ENCODE measurements at places on chromosomes 12 and 14. TPM values are rescaled to one million over a fixed set of nuclear protein-coding genes. Genes with fewer than 3 reads are reported as not detected.

DNA sequence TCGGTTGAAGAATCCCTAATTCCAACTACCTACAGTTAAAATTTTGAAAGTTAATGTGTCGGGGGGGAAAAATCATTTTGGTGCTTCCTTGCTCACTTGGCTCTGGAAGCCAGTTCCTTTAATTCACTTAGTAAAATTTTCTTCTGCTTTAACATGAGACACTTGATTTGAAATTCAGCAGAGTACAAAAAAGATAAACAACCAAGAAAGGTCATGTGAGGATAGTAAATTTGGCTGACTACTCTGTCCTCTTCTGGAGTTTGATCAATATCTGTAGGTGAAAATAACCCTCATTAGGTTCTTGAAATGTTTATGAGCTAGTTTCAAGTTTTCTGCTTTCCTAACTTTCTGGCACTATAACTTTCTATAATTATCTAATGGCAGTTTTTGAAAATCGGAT, 43.4 kb downstream of the KCNJ8 start:
- no peak overlapping the region for H3K27ac ChIP-seq
- no peaks in the 10 kb centered on the region for H3K4me1 ChIP-seq
- H3K4me3 ChIP-seq: no peak overlapping the region
- H3K36me3 ChIP-seq: no peaks in the 10 kb centered on the region
- DNase-seq: no peak

GRCh38 chr14:60349663-60350365, 100.8 kb downstream of the PPM1A start:
- peaks cover 6% of the 10 kb centered on the region for H3K4me1 ChIP-seq
- peak; percentile 24 for DNase-seq
- H3K36me3 ChIP-seq: no peaks in the 10 kb centered on the region
- no peaks in the 10 kb centered on the region for H3K27me3 ChIP-seq
- H3K27ac ChIP-seq: no peak overlapping the region

GRCh38 chr12:77609016-77609415, 221.7 kb upstream of the NAV3 start:
- no peaks in the 10 kb centered on the region for H3K27me3 ChIP-seq
- DNase-seq: no peak
- peaks cover 6% of the 10 kb centered on the region for H3K36me3 ChIP-seq
- H3K4me3 ChIP-seq: no peak overlapping the region
- H3K27ac ChIP-seq: no peak overlapping the region
- H3K4me1 ChIP-seq: no peaks in the 10 kb centered on the region

DNA sequence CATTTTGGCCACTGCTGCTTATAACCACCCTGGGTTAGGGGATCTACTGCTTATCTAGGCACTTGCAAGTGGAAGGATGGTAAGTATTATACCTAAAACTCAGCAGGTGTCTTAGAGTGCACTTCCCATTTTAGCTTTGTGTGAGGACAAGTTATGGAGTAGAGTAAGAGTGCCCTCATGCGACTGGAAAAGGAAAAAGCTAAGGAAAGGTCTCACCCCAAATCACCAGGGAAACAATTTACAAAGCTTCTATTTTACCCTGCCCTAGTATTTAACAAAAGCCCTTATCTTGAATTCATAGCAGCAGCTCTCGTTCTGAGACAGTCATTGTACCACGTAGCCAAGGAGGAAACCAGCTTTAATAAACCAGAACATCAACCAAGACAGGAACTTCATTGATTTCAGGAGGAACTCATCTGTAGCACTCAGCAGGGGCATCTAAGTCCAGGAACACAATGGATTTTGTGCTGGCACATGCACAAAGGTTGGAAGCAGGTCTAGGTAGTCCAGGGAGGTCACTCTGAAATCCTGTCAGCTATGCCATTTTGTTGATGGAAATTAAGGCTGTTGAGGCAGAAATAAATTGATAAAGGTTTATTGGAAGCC, 2.9 kb downstream of the RDH12 start:
- no peaks in the 10 kb centered on the region for H3K36me3 ChIP-seq
- H3K27ac ChIP-seq: no peak overlapping the region
- H3K27me3 ChIP-seq: no peaks in the 10 kb centered on the region
- no peak for DNase-seq
- H3K4me3 ChIP-seq: no peak overlapping the region
- no peaks in the 10 kb centered on the region for H3K4me1 ChIP-seq

GRCh38 chr12:110760204-110760609, 17.5 kb upstream of the PPP1CC start:
- H3K27ac ChIP-seq: no peak overlapping the region
- H3K4me3 ChIP-seq: no peak overlapping the region
- no peaks in the 10 kb centered on the region for H3K36me3 ChIP-seq
- DNase-seq: no peak
- peaks cover 3% of the 10 kb centered on the region for H3K27me3 ChIP-seq

DNA sequence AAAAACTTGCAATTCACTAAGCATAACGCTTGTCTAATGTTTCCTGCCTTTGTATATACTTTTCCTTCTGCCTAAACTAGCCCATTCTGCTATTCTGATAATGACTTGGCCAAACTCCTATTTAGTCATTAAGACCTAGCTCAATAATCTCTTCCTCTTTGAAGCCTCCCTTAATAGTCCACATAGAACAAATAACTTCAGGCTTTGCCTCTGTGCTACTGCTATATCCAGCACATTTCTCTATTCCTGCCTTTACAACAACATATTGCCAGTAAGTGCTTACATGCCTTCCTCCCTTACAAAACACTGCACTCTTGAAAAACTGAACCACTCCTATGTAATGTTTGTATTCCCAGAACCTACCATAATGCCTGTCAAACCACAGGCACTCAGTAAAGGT, 13.8 kb downstream of the PRICKLE1 start:
- no peaks in the 10 kb centered on the region for H3K36me3 ChIP-seq
- no peaks in the 10 kb centered on the region for H3K4me1 ChIP-seq
- peaks cover under 1% of the 10 kb centered on the region for H3K27me3 ChIP-seq
- H3K27ac ChIP-seq: no peak overlapping the region
- H3K4me3 ChIP-seq: no peak overlapping the region
- no peak for DNase-seq

GRCh38 chr14:65906344-65906743, 493.8 kb downstream of the FUT8 start:
- no peaks in the 10 kb centered on the region for H3K36me3 ChIP-seq
- no peak overlapping the region for H3K4me3 ChIP-seq
- peaks cover 1% of the 10 kb centered on the region for H3K27me3 ChIP-seq
- DNase-seq: no peak

DNA sequence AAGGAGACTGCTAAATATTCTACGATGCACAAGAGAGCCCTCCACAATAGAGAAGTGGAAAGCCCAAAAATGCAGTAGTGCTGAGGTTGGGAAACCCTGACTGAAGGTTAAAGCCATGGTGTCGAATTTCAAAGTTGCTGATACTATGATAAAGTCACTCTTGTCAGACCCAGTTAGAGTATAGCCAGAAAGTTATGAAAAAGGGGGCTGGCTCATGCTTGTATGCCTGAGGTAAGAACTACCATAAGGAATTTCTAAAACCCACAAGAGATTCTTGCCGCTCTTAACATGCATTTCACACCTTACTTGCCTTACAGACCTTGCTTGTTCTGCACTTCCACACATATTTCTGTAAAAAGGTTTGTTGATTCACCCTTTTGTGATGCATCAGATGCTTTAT, 184.6 kb downstream of the SLC6A15 start:
- H3K4me3 ChIP-seq: no peak overlapping the region
- H3K4me1 ChIP-seq: no peaks in the 10 kb centered on the region
- no peaks in the 10 kb centered on the region for H3K27me3 ChIP-seq
- no peak overlapping the region for H3K27ac ChIP-seq
- no peak for DNase-seq
- no peaks in the 10 kb centered on the region for H3K36me3 ChIP-seq

DNA sequence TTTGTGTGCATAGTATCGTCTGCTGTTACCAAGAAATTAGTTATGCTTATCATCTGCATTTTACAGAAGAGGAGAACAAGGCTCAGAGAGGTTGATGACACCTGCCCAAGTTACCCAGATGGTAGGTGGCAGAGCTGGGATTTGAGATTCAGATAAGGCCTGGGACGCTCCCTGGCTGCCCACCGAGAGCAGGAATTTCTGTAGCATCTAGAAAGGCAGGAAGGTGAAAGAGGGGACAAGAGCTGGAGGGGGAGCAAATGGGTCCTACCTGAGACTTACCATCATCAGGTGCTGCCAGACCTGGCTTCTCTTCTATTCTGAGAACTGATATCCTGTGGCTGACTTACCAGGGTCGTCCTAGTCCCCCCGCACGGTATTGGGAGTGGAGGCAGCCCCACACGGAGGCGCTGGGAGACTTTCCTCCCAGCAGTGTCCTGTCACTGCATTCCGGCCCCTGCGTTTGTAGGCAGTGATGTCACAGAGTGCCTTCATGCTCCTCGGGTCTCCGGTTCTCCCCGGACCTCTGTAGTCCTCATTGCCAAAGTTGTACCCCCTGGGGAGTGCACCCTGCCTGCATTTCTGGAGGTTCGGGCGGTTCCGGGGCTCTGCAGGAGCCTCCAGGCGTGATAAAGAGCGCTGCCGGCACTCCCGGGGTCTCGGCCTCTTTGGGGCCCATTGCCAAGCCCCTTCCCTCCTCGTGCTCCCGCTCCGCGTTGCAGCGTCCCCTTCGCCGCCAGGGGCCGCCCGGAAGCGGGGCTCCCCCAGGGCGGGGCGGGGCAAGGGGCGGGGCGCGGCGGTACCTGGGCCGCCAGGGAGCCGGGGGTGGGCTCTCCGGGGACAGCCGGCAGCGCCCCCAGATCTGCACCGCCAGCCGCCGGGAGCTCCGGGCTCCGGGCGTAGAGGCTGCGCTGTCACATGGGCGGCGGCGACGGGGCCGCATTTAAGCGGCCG, at the start of gene CABP1:
Gene CABP1, plus strand, starts transcription at position 856 of the 951 bp plus-strand sequence. Its CDS starts 60 bp downstream, at position 916.
- peaks cover 10% of the 10 kb centered on the region for H3K4me1 ChIP-seq
- peaks cover 18% of the 10 kb centered on the region for H3K27me3 ChIP-seq
- no peaks in the 10 kb centered on the region for H3K36me3 ChIP-seq
- peak within 1 kb of the TSS; percentile 82 for H3K4me3 ChIP-seq
- H3K27ac ChIP-seq: no peak within 1 kb of the TSS

DNA sequence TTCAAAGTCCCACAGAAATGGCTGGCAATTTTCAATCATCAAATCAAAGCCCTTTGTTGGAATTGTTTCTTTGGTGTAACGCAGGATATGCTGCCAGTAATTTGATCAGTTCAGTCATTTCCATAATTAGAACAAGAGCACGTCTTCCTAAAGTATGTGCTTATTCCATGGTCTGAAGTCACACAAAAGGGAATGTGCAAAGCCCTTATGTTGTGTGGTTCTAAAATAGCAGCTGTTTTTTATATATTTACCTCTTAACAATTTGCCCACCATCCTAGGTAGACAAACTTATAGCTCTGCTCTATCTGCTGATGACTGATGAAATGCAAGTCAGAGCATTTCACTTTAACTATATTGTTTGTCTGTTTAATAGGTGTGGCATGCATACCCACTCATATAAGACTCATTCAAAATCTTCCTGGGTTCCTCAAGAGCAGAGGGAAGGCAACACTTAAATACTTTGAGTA, 176.1 kb upstream of the SLC38A2 start:
- H3K4me3 ChIP-seq: no peak overlapping the region
- H3K36me3 ChIP-seq: peaks cover 5% of the 10 kb centered on the region
- DNase-seq: no peak
- H3K27me3 ChIP-seq: peaks cover 5% of the 10 kb centered on the region
- no peak overlapping the region for H3K27ac ChIP-seq
- H3K4me1 ChIP-seq: peaks cover 2% of the 10 kb centered on the region

- DNase-seq: no peak
- no peaks in the 10 kb centered on the region for H3K4me1 ChIP-seq
- peaks cover 4% of the 10 kb centered on the region for H3K27me3 ChIP-seq
- no peaks in the 10 kb centered on the region for H3K36me3 ChIP-seq
- H3K4me3 ChIP-seq: no peak overlapping the region
Observed at GRCh38 chr14:70698288-70698687, 56.6 kb downstream of the TTC9 start.

DNA sequence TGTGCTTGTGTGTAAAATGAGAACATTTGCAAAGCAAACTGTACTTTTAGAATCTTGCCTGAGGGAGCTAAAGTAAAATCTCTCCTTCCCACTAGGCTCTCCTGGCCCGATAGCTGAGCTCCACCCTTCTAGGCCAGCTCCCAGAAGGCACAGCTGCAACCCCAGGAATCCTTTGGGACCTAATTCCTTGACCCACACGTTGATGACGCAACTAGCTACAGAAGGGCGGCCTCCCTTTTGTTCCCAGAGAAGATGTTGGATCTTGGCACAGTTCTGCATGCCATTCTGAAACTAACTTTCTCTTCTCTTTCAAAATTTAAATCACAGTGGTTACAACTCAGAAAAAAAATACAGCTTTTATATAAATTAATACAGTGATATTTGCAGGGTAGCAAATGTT, 268.1 kb downstream of the EGLN3 start:
- no peak overlapping the region for H3K4me3 ChIP-seq
- no peak overlapping the region for H3K27ac ChIP-seq
- peaks cover 6% of the 10 kb centered on the region for H3K4me1 ChIP-seq
- H3K27me3 ChIP-seq: peaks cover 1% of the 10 kb centered on the region
- no peaks in the 10 kb centered on the region for H3K36me3 ChIP-seq
- DNase-seq: no peak

GRCh38 chr12:123231931-123232330, 1.0 kb downstream of the MPHOSPH9 start:
- H3K4me3 ChIP-seq: peak overlapping the region; percentile 98
- peaks cover 6% of the 10 kb centered on the region for H3K27me3 ChIP-seq
- no peaks in the 10 kb centered on the region for H3K36me3 ChIP-seq
- DNase-seq: no peak

- H3K27ac ChIP-seq: no peak overlapping the region
- peaks cover 11% of the 10 kb centered on the region for H3K27me3 ChIP-seq
- H3K36me3 ChIP-seq: no peaks in the 10 kb centered on the region
Observed at GRCh38 chr12:116528065-116528464, 31.1 kb upstream of the MAP1LC3B2 start.

GRCh38 chr12:104620837-104621531, 164.2 kb downstream of the CHST11 start:
- H3K27me3 ChIP-seq: peaks cover 1% of the 10 kb centered on the region
- H3K36me3 ChIP-seq: no peaks in the 10 kb centered on the region
- no peak for DNase-seq
- no peak overlapping the region for H3K27ac ChIP-seq

DNA sequence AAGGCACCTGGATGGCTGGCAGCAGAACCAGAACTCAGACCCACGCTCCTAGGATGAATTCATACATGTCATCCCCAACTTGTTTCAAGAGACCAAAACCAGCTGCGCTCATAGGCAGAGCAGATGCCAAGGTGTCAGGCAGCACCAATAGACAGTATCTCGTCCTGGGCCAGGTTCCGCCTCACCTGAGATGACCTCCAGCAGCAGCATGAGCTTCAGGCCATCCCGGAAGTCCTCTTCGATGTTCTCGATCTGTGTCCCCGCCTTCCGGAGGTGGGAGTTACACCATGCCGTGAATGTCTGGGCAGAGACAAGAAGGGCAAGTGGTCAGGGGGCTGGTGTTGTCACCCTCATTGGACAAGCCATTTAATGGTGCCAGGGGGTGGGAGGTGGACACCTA, 53.7 kb downstream of the ACTN1 start:
- H3K36me3 ChIP-seq: no peaks in the 10 kb centered on the region
- H3K4me1 ChIP-seq: peaks cover 19% of the 10 kb centered on the region
- H3K4me3 ChIP-seq: no peak overlapping the region
- DNase-seq: no peak
- no peak overlapping the region for H3K27ac ChIP-seq

GRCh38 chr14:75578102-75578785, at the start of gene FLVCR2:
TSS of gene FLVCR2 (plus strand) at chr14:75578620. CDS start at chr14:75578973, 353 bp downstream.
- H3K27ac ChIP-seq: no peak within 1 kb of the TSS
- peak; percentile 55 for DNase-seq
- peaks cover 6% of the 10 kb centered on the region for H3K27me3 ChIP-seq
- H3K4me1 ChIP-seq: peaks cover 3% of the 10 kb centered on the region
- peaks cover 4% of the 10 kb centered on the region for H3K36me3 ChIP-seq
- H3K4me3 ChIP-seq: peak within 1 kb of the TSS; percentile 86

Gene NEUROD4
- total RNA-seq: 206 TPM

Gene RAD9B
- 0.49 TPM for total RNA-seq

Gene SRRM4
- 183 TPM for total RNA-seq

Gene CABP1
- total RNA-seq: 0.83 TPM

Measured in glutamatergic neuron (in vitro differentiated cells).